ENCODE measurements at places on chromosomes 13 and 19.

GRCh38 chr19:6196361-6196760 is 60.9 kb downstream of the ACSBG2 start:
- DNase-seq, result no peak

DNA sequence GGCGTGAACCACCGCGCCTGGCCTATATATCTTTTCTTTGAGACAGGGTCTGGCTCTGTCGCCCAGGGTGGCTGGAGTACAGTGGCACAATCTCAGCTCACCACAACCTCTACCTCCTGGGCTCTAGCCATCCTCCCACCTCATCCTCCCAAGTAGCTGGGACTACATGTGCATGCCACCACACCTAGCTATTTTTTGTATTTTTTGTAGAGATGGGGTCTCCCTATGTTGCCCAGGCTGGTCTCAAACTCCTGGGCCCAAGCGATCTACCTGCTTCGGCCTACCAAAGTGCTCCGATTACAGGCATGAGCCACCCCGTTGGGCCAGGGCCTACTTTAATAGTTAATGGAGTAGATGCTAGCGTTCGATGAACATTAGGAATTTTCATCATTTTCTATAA is 3.4 kb downstream of the TNPO2 start:
- no peak for DNase-seq

DNA sequence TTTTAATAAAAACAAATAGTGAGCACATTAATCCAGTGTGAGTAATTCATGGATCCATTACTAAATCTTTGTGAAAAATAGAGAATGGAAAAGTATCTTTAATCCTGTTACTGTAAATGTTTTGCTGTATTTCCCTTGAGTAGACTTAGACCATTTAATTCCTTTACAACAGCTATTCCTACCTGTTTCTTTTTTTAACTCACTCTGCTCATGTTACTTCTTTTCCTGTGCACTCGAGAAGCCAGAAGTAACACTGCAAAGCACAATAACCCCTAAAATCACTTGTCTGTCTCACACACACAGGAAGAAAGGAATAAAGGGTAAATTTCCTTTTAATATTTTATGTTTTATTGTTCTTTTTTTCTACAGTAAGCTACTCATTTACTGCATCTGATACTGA is 244.3 kb downstream of the SHISA2 start:
- DNase-seq, result no peak

DNA sequence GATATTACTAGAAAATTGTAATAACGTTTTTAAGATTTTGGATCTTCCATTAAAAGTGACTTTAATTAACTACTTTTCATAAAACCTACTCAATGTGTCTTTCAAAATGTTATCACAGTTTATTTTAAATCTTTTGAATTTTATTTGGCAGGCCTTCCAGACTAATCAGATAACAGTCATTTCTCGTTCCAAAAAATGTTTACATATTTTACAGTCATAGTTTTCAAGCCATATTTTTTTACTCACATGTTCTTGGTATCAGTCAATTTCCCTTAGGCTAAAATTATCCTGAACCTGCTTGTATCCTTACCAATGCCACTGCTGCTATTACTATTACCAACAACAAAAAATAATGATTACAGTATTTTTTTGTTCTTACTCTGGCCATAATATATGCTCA is 1783.5 kb downstream of the SLITRK5 start:
- DNase-seq, result no peak

- DNase-seq, result no peak
Measured at GRCh38 chr13:111542530-111543341, 222.3 kb downstream of the TEX29 start.

DNA sequence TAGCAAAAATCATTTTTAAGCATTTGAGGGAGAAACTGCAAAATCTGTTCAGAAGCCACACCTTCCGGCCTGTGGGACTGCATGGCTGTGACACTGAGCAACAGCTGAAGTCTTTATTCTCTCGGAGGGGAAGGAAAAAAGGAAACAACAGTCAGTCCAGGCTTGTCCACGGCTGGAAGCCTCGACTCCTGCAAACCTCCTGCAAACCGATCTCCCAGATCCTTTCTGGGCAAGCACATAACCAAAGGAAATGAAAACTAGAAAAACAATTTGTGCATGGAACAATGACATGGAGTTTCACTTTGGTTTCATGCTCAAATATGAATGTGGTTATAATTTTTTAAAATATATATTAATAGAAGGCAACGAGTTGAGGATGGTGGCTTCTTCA is 1.0 kb downstream of the COL4A1 start:
- no peak for DNase-seq

Measured in CD4-positive, alpha-beta T cell treated with Interleukin-4 for 1 hour (primary cell).